ENCODE measurements at places on chromosomes 3 and 15.
A peak's percentile ranks its signal among the peaks of the same experiment; 100 is the strongest.

DNA sequence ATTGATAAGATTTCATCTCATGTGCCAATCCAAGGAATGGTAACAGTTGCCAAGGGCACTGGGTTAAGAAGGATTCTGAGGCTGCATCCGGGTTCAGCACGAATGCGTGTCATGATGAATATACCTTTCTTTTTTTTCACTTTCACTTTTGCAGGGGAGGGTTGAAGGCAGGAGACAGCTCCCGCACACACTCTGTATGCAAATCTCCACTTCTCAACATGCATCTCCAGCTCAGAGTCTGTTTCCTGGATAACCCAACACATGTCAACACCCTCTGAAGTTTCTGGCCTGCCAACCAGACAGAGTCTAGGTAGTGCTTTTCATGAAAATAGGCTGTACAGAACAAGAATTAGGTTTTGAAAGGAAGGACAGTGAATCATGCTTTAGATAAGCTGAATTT, 21.6 kb downstream of the B4GALT4 start:
- peak; percentile 21 for DNase-seq

GRCh38 chr3:106176734-106177133, 307.9 kb upstream of the CBLB start:
- peak; percentile 78 for DNase-seq

DNA sequence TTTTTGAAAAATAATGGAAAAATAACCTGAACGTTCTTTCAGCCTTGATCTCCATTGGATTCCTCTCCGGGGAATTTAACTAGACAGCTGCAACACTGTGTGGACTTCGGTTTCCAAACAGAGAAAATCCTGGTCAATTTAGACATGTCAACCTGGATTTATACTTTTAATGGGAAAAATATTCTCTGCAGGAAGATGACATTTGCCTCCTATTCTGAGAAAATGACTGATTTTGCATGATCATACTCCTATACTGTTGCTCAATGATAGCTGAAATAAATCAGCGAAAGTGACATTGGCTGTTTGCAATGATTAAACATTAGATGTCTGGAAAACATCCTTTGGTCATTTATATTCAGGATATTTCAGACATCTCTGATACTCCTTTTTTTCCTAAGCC, 94.8 kb downstream of the GABRG3 start:
- no peak for DNase-seq

GRCh38 chr3:60992395-60992794, 258.9 kb downstream of the FHIT start:
- no peak for DNase-seq
